ENCODE measurements at places on chromosomes 1 and 21. TPM values are rescaled to one million over a fixed set of nuclear protein-coding genes. Genes with fewer than 3 reads are reported as not detected.

DNA sequence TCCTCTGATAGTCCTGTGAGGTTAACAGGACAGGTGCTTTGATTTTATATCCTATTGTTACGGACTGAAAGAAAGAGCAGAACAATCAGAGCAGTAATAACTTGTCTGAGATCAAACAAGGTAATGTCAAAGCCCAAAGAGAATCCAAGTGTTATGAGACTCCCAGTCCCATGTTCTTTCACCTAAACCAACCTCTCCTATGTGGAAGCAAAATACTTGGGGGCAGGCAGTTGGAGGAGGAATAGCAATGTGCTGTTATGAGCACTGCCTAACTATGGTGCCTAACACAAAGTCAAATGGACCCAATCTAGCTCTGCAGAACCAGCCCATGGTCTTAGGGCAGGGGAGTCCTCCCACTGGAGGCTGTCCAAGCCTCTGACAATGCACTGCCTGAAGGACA, 28.1 kb downstream of the ACBD3 start:
- no peak for DNase-seq

GRCh38 chr1:180923021-180923841, 10.5 kb downstream of the KIAA1614 start:
- DNase-seq = no peak

- no peak for DNase-seq
Measured at GRCh38 chr21:33028287-33028670, 2.5 kb downstream of the OLIG2 start.

- no peak for DNase-seq
Measured at GRCh38 chr1:235857756-235858155, 8.9 kb downstream of the LYST start.

- no peak for DNase-seq
Measured at GRCh38 chr1:53281133-53281532, 42.8 kb upstream of the MAGOH start.

GRCh38 chr1:2411801-2412394, 466 bp downstream of the PEX10 start:
- no peak for DNase-seq

Gene GUCA2A
- polyA plus RNA-seq = not detected
